ENCODE measurements at places on chromosomes 5 and 9. TPM values are rescaled to one million over a fixed set of nuclear protein-coding genes. Genes with fewer than 3 reads are reported as not detected.

- H3K27ac ChIP-seq, result no peak overlapping the region
- DNase-seq, result no peak
- H3K27me3 ChIP-seq, result no peaks in the 10 kb centered on the region
Observed at GRCh38 chr5:40464511-40464910, 215.2 kb upstream of the PTGER4 start.

- no peaks in the 10 kb centered on the region for H3K36me3 ChIP-seq
- no peak overlapping the region for H3K27ac ChIP-seq
- no peaks in the 10 kb centered on the region for H3K27me3 ChIP-seq
- no peak overlapping the region for H3K4me3 ChIP-seq
Observed at GRCh38 chr9:78130004-78130403, 98.4 kb upstream of the GNAQ start.

DNA sequence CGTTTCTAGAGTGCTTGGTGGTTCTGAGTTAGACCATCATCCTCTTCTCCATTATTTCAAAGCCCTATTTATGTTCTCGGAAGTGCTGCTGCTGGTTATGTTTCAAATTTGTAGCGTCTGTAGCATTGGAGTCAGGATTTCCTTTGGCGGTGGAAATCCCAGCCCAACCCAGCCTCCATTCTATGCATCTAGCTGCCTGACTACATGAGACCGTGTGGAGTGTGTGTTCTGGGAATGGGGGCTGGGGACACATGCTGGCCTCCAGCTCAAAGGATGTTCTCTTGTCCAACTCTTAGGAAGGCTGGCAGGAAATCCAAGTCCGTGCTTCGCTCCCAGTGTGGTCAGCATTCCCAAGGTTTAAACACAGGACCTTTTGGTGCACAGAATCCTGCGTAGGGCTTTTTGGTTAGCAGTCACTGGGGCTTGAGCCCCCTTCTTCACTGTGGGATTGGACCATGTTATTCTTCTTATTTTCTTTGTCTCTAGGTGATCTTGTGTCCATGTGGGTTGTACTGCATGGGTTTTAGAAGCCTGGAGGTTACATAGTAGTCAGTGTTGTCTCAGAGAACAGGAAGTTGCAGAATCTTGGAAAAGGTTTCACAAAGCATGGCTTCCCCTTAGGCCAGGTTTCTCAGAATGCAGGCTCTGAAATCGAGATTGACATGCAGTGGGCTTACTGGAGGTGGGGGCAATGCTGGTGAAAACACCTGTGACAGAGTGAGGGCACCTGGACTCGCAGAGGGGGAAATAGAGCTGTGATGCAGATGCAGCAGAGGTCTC lies 132.2 kb downstream of the ARHGAP26 start:
- no peaks in the 10 kb centered on the region for H3K27me3 ChIP-seq
- H3K27ac ChIP-seq, result no peak overlapping the region
- no peaks in the 10 kb centered on the region for H3K4me1 ChIP-seq
- DNase-seq, result no peak
- no peak overlapping the region for H3K4me3 ChIP-seq

SPRY4 gene
- total RNA-seq, result 136 TPM

IFNW1 gene
- total RNA-seq, result not detected

SV2C gene
- total RNA-seq, result 0.14 TPM

DEPDC1B gene
- total RNA-seq, result not detected

BAAT gene
- 0.92 TPM for total RNA-seq

GALNT12 gene
- total RNA-seq, result 30.1 TPM

All from thoracic aorta (tissue), 2 donors.